ENCODE measurements at places on chromosomes 3 and 15.
A peak's percentile ranks its signal among the peaks of the same experiment; 100 is the strongest.

- no peak for DNase-seq
These were observed 15.1 kb upstream of the CCR2 start for GRCh38 chr3:46338840-46339239.

DNA sequence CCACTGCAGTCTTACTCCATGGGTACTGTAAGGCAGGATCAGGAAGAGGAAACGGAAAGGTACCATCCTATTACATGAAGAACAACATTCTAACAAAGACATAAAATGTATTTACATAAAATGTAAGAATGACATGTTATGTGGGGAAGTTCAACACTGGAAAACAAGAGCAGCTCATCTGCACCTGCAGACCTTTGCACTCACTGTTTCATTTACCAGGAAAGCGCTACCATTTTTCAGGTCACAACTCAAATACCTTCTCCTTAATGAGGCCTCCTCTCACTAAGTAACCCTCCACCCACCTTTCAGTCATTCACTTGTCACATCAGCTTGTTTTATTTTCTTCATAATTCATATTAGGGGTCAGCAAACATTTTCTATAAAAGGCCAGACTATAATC lies 2.6 kb downstream of the TMCC1 start:
- no peak for DNase-seq

GRCh38 chr3:27354161-27354560 lies 15.0 kb downstream of the NEK10 start:
- DNase-seq = no peak

DNA sequence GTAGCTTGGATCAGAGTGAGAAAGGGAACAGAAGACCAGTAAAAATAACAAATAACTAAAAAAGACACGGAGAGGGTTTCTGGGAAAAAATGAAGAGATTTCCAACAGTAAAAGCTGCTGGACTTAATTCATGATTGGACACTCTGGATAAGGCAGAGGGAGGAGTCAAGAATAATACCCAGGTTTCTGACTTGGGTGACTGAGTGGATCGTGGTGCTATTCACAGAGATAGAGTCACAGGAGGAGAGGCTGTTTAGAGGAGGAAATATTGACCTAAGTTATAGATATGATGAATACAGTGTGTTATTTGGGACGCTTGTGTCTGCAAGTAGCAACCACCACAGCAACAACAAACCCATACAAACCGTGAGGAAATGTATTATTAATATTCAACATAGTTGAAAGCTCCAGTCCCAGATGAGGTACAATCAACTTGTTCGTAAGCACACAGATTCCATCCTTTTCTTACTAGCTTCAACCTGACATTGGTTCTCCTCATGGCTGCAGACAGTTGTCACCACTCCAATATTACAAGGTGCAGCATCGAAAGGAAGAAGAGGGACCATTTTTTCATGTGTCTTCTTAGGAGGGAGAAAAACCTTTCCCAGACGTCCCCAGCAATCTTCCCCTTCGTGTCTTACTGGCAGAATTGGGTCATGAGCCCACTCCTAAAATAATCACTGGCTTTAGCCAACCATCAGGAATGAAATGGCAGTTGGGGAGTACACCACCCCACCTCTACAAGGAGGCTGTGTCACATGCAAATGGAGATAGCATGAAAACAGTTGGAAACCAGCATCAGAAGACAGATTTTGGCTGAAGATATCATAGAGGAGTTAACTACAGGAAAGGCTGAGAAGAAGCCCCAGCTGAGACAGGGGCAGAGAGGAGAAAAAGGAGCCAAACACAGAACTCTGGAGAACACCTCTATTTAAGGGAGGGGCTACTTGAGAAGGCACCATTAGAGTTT lies 387.8 kb downstream of the SHQ1 start:
- no peak for DNase-seq

GRCh38 chr15:101167753-101168462 lies 83.9 kb downstream of the CHSY1 start:
- DNase-seq = peak; percentile 81
